Activated T-cell treated with anti-CD3 and anti-CD28 coated beads for 4 hours (primary cell): ENCODE measurements at places on chromosomes 4 and X.

- no peak for DNase-seq
Measured at GRCh38 chrX:68829582-68830418, 979 bp downstream of the EFNB1 start.

DNA sequence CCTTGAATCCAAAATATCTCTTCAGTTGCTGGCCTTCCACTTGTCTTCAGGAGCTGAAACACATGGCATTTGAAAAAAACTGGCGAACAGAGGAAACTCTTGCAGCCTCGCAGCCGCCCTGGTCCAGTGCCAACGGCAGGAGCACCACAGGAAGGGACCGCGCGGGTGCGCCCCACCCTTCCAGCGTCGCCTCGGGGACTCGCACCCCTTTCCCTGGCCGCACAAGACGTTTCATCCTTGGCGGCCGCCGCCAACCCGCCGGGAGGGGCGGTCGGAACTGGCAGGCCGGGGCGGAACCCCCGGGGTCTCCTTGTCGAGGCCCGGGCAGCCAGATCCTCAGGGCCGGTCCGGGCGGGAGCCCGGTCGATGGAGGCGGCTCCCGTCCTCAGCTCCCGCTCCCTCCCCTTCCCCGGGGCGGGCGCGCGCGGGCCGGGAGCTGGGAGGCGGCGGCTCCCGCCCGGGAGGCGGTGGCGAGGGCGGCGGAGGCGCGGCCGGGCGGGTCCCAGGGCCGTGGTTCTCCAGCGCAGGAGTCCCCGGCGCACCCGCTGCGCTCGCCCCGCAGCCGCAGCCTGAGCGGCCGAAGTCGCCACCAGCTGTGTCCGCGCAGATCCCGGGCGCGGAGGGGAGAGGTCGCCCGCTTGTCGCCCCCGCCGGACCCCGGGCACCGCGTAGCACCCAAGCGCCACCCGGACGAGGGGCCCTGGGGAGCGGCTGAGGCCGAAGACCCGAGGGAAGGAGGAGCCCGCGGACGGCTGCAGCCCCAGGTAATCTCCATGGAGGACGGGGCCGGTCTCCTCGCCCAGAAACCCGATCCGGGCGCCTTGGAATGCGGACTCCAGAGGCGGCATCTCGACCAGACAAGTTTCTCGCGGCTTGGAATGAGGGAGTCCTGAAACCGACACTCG, 886 bp upstream of the NDST3 start:
- DNase-seq, result no peak

DNA sequence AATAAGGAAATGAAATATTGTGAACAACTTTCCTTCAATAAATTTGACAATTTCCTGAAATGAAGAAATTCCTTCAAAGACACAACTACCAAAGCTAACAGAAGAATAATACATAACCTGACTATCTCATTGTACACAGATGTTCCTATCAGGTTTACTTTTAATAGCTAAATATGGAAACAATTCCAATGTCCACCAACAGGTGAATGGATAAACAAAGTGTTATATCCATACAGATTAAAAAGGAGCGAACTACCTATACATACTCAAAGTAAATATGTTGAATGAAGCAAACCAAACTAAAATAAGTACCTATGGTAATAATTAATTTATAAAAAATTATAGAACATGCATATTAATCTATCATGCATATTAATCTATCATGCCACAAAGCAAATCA, 554.9 kb downstream of the PPP4R3C start:
- no peak for DNase-seq

GRCh38 chr4:147749811-147750321, 18.0 kb downstream of the ARHGAP10 start:
- no peak for DNase-seq

- no peak for DNase-seq
Measured at GRCh38 chrX:84340968-84341367, 153.0 kb upstream of the RPS6KA6 start.

- no peak for DNase-seq
Measured at GRCh38 chrX:133746593-133746992, 238.8 kb downstream of the GPC3 start.

- no peak for DNase-seq
Measured at GRCh38 chrX:25039036-25039435, 23.3 kb upstream of the ARX start.

DNA sequence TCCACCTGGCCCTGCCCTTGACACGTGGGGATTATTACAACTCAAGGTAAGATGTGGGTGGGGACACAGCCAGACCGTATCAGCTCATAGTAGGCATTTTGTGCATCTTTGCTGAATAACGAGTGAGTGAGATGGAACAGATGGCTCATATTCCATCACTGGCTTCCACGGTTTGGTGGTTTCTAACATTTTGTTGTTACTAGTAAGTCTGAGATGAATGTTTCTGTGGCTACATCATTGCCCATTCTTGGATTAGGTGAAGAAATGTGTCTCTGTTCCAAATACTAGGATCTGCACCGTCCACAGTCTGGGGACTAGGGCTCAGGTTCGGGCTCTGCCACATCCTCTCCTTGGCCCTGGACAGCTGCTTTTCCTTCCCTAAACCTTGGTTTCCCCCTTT, 3.6 kb downstream of the ABLIM2 start:
- DNase-seq, result no peak

GRCh38 chr4:5256421-5256820, 205.1 kb downstream of the STK32B start:
- no peak for DNase-seq

- DNase-seq, result no peak
Measured at GRCh38 chr4:174669270-174669669, 147.0 kb upstream of the HPGD start.

- no peak for DNase-seq
Measured at GRCh38 chrX:85517994-85518718, 138.7 kb upstream of the POF1B start.

DNA sequence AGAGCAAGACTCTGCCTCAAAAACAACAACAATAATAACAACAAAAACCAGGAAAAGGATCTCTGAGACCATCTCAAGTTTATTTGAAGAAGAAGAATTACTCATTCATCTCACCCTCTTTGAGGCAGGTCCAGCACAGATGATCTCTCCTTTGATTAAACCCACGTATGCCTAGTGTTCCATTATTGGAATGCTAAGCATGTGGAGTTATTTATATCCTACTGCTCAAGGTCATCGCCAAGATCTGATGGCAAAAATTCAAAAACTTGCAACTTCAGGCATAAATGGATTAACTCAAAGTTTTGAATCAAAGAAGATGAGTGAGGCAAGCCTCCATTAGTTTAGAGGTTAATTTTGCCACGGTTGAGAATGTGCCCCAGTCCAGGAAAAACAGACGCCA, 184.2 kb downstream of the DHRSX start:
- DNase-seq, result no peak

DNA sequence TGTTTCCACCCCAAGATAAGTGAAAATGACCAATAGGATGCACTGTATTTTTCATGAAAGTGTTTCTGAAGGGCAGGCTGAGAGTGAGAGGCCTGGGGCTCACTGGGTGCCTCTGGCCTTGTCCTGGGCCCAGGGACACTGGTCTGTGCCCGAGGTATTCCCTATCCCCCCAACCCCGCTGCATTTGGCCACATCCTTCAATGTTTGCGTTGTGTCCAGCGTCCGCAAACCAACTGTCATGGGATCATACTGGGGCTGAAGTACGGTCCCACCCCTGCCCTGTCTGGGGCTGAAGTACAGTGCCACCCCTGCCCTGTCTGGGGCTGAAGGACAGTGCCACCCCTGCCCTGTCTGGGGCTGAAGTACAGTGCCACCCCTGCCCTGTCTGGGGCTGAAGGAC, 22.0 kb upstream of the MSANTD1 start:
- no peak for DNase-seq

DNA sequence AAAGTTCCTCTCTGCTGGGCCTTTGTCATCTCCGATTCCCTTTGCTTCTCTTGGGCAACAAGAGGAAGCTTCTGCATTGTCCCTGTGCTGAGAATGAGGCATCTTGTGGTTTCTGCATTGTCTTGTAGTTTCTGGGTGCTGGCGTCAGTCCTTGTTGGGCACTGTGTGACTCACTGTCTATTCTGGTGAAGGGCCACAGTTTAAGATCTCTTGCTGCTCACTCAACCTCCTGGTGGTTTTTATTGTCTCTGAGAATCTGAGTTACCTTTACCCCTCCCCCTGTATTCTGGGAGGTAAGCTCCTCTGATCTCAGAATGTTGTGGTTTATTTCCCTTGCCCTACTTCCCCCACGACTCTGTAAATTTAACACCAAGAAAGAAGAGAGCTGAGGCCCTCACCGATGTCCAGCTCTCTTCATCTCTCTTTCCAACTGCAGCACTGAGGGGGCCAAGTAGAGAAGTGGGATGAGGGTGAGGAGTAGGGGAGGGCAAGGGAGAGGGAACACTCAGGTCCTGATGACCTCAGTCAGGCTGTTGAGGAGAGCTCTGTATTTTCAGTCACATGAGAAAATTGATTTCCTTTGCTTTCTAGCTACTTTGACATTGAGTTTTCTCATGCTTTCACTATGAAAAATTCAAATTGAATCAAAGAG, 441.6 kb upstream of the PITX2 start:
- DNase-seq, result no peak

- DNase-seq, result no peak
Measured at GRCh38 chr4:52982255-52982945, 120.3 kb downstream of the RASL11B start.

DNA sequence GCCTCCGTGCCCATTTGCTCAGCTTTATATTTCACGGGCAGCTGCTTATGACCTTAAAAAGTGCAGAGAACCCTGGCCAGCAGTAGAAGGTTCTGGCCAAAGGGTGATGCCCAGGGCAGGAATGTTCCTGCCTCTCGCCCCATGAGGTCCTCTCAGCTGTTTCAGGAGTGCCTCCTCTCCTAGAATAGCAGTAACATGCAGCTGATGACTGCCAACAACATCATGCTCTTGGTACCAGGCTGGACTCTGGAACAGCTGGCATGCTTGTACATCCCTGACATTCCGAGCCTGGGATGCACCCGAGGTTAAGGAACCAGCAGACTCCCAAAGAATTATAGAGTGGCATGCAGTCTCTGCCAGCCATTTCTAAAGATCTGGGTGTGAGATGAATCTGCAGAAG, 11.7 kb upstream of the TENM3 start:
- no peak for DNase-seq
